Kidney capillary endothelial cell (primary cell): ENCODE measurements at places on chromosomes 4 and X.
A peak's percentile ranks its signal among the peaks of the same experiment; 100 is the strongest.

DNA sequence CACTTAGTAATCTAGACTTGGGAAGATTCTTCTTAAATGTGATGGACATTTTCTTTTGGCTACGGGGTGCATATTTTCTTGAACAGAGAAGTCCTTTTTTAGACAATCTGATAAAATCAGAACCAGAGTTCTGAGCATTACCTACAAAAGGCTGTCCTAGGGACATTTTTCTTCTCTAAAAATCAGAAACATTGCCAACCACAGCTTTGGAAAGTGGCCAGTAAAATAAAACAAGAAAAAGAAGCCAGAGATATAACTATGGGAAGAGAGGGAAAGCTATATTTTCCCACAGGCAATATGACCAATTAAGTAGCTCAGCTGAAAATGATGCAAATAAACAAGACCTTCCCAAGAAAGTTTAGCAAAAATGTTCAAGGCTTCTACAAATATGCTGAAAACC, 55.9 kb downstream of the MXRA5 start:
- no peak for DNase-seq

DNA sequence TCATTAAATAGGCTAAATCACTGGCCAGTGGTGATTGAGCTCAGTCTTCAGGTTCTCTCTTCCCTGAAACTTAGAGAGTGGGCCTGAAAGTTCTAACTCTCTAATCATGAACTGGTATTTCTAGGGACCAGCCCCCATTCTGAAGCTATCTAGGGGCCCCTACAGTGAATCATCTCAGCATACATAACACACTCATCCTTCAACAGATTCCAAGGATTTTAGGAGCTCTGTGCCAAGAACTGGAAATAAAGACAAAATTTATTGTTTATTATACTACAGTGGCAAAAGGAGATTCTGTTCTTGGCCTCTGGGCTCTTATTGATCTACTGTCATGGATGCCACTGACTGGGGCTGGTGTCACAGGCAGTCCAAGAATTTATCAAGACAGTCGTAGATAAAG, 263.8 kb upstream of the IGFBP7 start:
- DNase-seq: no peak

- no peak for DNase-seq
These were observed 3.3 kb upstream of the ZNF518B start for GRCh38 chr4:10460313-10461047.

DNA sequence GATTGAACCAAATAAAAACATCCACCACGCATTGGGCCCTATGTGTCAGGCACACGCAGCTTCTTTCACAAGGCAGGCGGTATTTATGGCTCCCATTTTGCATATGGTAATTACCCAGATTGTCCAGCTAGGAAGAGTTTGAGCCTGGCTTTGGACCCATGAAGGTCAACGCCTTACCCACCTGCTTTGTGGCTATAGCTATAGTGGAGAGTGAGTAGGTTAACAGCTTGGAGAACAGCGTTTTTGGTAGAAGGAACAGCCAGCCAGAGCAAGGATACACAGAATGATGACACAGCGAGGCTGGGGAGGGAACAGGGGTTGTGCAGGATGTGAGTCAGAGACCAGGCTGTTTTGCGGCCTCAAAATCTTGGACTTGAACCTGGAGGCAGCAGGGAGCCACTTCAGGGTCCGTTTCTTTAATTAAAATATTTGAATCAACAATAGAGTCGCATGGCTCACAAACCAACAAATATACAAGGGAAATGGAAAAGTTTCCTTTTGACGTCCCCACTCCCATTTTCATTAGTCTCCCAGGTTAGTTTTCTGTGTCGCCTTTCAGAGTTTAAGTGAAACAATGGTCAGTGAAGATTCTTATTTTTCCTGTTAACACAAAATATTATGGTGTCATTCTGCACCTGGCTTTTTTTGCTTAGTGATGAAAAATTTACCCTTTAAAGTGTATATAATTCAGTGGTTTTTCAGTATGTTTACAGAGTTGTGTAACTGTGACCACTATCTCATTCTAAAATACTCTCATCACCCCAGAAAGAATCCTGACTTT, 118.2 kb upstream of the STX18 start:
- peak; percentile 70 for DNase-seq

GRCh38 chrX:96763608-96764007, 79.0 kb downstream of the DIAPH2 start:
- no peak for DNase-seq

- peak; percentile 84 for DNase-seq
These were observed 1.8 kb downstream of the SH3BP2 start for GRCh38 chr4:2794486-2795299.

DNA sequence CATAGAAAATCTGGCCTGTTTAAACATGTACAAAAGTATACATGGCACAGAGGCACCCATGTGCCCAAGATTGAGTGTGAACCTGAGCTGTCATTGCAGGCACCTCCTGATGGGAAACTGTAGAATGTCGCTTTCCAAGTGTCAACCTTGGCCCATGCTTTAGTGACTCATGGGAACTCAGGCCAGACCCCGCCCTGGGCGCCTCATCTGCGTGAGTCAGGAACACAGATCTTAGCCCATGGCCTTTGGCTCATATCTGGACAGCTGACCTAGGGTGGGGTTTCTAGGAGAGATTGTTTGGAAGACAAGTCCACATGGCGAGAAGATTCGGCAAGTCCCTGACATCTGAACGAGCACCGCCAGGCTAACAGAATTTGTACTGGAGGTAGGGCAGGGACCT, 50.0 kb downstream of the CYTL1 start:
- DNase-seq: no peak

GRCh38 chrX:135425026-135425965, 3.6 kb downstream of the SMIM10L2A start:
- no peak for DNase-seq
